ENCODE measurements at places on chromosomes 12 and 14. TPM values are rescaled to one million over a fixed set of nuclear protein-coding genes. Genes with fewer than 3 reads are reported as not detected.

Gene PGF
- total RNA-seq = 3.6 TPM

- H3K27me3 ChIP-seq = no peaks in the 10 kb centered on the region
- H3K4me3 ChIP-seq = no peak overlapping the region
- H3K27ac ChIP-seq = no peak overlapping the region
- peaks cover 49% of the 10 kb centered on the region for H3K36me3 ChIP-seq
These were observed 56.8 kb downstream of the PAPLN start for GRCh38 chr14:73293782-73294781.

DNA sequence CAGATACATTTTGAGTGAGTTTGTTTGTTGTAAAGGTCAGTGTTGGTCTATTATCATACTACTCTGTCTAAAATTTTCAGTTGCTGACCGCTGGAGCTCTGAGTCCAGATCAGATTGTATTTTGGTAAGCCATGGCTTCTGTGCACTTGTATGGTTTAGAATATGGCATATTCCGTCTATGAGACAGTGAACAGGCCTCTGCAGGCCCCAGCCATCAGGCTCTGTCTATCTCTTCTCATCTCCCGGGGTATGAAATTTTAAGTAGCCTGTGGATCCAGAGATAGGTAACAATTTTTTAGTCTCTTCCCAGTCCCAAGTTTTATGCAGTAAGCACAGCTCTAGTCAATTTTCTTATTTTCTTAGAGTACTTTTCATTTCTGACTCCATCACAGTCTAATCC is 1929.1 kb upstream of the SEL1L start:
- no peak overlapping the region for H3K4me3 ChIP-seq
- no peaks in the 10 kb centered on the region for H3K27me3 ChIP-seq
- H3K4me1 ChIP-seq = no peaks in the 10 kb centered on the region
- H3K36me3 ChIP-seq = no peaks in the 10 kb centered on the region
- DNase-seq = no peak
- no peak overlapping the region for H3K27ac ChIP-seq

DNA sequence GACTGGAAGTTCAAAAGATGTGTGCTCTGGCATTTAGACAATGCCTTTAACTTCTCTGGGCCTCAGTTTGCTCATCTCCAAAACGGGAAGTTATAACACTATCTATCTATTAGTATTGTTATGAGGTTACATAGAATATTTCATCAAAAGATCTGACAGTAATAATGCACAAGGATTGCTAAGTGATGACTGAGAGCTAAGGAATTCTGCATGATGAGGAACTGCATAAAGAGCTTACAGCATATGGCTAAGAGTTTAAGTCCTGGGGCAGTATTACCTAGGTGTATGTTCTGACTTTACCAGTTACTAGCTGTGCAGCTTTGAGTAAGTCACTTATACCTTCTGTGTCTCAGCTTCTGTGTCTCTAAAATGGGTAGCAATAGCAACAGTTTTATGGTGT is 160.1 kb upstream of the TMPO start:
- no peak for DNase-seq
- no peak overlapping the region for H3K4me3 ChIP-seq
- H3K4me1 ChIP-seq = no peaks in the 10 kb centered on the region
- no peak overlapping the region for H3K27ac ChIP-seq
- H3K36me3 ChIP-seq = no peaks in the 10 kb centered on the region

- H3K4me3 ChIP-seq = peak overlapping the region; percentile 65
- peak overlapping the region; percentile 99 for H3K27ac ChIP-seq
- no peaks in the 10 kb centered on the region for H3K27me3 ChIP-seq
- H3K4me1 ChIP-seq = peaks cover 55% of the 10 kb centered on the region
- DNase-seq = peak; percentile 98
- no peaks in the 10 kb centered on the region for H3K36me3 ChIP-seq
These were observed 1.2 kb downstream of the YBX3 start for GRCh38 chr12:10721651-10722501.

- H3K27ac ChIP-seq = peak overlapping the region; percentile 65
- H3K36me3 ChIP-seq = no peaks in the 10 kb centered on the region
- H3K27me3 ChIP-seq = no peaks in the 10 kb centered on the region
- no peak for DNase-seq
- peaks cover 9% of the 10 kb centered on the region for H3K4me1 ChIP-seq
These were observed 89.6 kb downstream of the SCARB1 start for GRCh38 chr12:124774054-124774461.
